ENCODE measurements at places on chromosomes 6 and 20.

- DNase-seq, result no peak
These were observed 283.2 kb downstream of the GMDS start for GRCh38 chr6:1962201-1962600.

GRCh38 chr6:142183351-142183750 is 36.3 kb downstream of the VTA1 start:
- no peak for DNase-seq

DNA sequence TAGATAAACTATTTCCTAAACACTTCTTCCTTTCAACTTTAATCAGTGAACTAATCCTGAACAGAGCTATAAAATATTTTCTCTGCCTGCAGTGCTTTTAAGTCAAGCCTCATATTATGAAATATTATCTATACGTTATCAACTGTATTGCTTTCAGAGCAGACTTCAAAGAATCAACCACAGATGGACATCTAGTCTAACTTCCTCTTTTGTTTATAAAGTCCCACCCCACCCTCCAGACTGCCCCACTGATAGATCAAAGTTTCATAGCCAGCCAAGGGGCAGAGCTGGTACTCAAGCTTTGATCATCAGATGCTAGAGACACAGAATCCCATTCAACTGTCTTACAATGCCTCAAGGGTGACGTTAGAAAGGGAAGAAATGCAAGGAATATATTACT is 308.3 kb downstream of the LAMA2 start:
- DNase-seq, result no peak

GRCh38 chr6:142518126-142518525 is 216.3 kb downstream of the ADGRG6 start:
- no peak for DNase-seq

DNA sequence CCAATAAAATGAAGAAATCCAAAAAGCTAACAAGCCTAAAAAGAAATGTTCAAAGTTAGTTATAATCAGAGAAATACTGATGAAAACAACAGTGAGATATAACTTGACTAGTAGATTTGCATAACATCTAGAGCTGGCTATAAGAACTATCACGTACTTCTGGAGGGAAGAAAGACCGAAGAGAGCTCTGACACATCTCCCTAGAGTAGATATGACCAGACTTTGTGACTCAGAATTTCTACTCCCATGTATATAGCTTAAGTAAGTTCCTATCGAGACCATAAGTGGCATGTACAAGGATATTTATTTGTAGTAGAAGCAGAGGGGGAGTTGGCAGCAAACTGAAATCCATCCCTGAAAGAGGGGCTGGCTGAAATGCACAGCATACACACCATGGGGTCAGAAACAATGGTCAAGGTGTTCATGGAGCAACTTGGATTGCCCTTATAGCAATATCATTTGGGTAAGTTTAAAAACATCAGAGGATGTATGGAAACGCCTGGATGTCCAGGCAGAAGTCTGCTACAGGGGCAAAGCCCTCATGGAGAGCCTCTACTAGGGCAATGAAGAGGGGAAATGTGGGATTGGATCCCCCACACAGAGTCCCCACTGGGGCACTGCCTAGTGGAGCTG is 25.6 kb upstream of the IL17A start:
- no peak for DNase-seq

GRCh38 chr20:2799688-2800520 is 523 bp downstream of the CPXM1 start:
- no peak for DNase-seq

GRCh38 chr6:2237001-2237400 is 8.4 kb downstream of the GMDS start:
- no peak for DNase-seq

GRCh38 chr20:60565551-60565950 is 607.3 kb downstream of the CDH26 start:
- no peak for DNase-seq

GRCh38 chr20:62875419-62876361 is 14.1 kb upstream of the TCFL5 start:
- DNase-seq, result no peak

DNA sequence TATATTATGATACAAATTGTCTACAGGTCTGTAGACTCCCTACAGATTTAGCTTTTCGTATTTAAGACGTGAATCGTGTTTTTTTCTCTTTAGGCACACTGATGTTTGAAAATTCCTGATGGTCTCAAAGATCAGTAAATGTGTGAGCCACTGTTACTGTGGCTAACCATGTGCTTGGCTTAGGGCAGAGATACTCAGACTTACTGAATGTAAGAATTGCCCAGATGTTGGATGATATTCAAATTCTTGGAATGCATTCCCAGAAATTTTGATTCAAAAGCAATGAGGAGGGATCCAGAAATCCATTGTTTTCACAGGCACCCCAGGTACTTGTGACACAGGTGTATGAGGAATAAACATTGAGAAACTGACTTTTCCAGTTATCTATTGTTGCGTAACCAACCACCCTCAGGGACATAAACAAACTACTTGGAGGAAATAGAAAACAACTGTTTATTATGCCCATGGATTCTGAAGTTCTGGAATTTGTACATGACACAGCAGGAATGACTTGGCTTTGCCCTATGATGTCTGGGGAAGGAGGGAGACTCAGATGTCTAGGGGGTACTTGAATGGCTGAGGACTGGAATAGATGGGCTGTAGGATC is 339.6 kb upstream of the CITED2 start:
- no peak for DNase-seq

- peak; percentile 87 for DNase-seq
These were observed 124.9 kb downstream of the TIAM2 start for GRCh38 chr6:155120034-155120433.

- DNase-seq, result no peak
These were observed 73.6 kb downstream of the REV3L start for GRCh38 chr6:111409430-111409829.

DNA sequence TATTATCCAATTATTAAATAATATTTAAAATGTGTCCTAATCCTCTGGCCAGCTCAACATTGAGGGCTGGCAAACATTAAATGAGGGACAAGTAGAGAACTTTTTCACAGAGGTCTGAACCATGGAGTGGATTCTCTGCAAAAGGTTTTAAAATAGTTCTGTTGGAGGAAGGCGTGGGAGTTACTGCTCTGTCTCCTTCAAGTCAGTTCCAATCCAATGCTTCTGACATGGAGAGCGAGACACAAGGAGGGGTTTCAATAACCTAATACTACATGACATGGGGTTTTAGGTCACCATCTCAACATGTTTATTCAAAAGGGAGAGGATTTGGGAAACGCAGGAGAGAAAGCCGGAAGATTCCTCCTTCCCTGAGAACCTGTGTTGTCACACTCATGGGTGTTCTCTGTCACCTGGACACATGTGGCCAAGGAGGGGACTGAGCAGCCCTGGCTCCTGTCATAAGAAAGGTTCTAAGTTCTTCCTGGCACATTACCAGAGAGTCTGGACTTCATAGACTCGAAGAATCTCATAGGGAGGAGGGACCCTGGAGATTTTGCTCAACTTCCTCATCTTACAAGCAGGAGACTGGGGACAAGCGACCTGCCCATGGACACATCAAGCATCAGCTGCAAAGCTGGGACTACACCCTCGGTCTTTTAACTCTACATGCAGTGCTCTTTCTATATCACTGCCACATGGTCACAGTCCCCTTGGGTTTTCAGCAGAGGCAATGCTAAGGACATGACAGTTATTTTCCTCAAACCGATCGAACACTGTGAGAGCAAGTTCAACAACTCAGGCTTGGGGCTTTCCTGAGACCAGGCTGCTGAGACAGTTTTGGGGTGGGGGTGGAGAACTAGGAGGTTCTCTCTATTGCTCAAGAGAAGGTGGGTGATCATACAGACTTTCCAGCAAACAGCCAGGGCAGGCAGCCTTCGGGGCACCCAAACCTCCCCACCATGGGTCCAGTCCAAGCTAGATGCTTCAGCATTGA is 38.6 kb downstream of the PRDM1 start:
- no peak for DNase-seq

- peak; percentile 54 for DNase-seq
These were observed 33.4 kb downstream of the MTRES1 start for GRCh38 chr6:107061125-107062020.

DNA sequence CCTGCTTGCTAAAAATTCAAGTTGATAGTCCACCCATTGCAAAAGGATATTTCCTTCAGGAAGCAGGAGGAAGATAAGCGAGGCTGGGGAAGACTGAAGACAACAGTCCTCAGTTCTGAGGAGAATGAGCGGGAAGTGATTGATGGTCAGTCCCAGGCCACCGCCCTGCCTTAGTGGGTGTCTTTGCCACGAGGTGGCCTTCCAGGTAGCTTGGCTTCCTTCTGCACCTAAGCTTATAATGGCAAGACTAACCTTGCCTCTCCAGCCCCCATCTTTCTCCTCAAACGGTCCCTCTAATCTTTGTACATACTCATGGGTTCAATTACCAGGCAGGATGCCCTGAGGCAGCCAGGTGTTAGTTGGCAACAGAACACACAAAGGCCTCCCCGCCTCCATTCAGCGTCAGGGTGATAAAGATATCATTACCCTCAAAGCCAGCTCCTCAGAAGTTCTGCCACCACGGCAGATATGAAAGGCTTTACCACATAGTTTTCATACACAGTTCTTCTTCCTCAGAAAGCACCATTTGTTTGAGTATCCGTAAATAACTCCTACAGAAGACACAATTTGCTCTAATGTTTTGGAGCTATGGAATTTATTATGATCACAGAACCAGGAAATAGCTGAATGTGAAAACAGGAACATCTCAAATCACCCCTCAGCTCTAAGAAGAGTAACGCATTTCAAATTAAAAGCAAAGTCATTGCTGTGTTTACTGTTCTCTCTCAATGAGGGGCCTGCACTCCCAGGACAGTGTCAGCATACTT is 249.4 kb downstream of the ATXN1 start:
- DNase-seq, result no peak

DNA sequence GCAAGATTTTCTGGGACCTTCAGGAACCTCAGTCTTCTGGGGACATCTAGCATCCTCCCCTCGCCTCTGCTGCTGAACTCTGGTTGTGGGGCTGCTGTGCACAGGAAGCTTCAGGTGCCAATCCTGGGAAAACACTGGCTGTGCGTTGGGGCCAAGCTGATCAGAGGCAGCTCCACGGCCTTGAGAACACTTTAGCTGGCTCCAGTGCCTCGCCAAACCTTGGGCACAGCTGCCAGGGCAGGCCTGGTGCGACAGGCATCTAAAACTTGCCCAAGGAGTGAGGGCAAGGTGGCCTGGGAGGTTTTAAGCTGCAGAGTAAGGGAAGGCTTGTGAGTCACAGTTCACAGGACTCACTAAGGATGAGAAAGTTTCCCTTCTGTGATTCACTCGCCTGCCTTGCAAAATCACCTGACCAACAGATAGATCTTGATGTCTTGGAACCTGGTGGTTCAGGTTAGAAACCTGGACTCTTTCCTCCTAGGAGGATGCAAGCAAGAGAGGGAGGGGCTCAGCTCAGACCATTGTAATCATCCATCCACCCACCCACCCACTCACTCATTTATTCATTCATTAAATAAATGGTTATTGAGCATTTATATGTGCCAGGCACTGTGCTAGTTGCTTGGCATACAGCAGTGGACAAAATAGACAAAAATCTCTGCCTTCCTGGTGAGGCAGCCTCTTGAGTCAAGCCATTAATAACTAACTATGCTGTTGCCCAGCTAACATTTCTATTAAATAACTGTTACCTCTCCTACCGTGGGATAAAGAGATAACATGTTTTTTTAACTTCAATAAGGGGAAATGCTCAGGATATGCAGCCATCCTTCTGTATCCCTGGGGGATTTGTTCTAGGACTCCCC is 2.5 kb upstream of the SPATS1 start:
- no peak for DNase-seq

- no peak for DNase-seq
These were observed 157.9 kb downstream of the BTBD9 start for GRCh38 chr6:38481851-38482250.

DNA sequence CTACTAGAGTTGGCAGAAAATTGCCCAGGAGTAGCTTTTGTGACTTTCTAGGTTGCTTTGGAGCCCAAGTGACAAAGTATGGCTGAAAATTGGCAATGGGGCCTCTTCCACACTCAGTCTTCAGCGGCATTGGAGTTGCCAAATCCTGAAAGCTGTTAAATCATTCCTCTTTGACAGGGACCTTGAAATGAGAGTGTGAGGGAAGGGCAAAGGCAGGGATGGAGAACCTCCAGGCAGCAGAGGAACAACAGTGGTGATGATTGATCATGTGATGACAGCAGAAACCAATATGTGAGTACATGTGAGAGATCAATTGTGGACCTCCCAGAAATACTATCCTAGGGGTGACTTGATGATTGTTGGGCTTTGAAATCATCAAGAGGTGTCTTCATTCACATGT is 393.9 kb downstream of the KIF16B start:
- no peak for DNase-seq

- DNase-seq, result no peak
These were observed 404.7 kb downstream of the PTPRT start for GRCh38 chr20:42785041-42785440.

DNA sequence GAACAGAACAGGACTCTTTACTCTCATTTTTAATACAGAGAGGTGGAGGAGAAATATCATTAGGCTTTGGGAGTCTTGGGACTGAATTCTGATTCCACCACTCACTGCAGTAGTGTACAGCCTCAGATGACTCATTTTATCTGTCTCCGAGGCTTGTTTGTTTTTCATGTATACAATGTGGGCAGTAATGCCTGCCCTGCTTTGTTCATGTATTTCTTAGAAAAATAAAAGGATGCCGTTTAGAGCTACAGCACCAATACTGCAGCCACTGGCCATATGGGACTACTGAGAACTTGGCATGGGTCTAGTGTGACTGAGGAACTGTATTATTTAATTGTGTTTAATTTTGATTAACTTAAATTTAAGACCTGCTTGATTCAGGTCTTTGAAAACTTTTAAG is 41.2 kb upstream of the JAG1 start:
- no peak for DNase-seq

- DNase-seq, result no peak
These were observed 22.7 kb downstream of the SLC12A5 start for GRCh38 chr20:46051556-46052308.

- DNase-seq, result no peak
These were observed 234.7 kb downstream of the TRDN start for GRCh38 chr6:123402052-123402451.

DNA sequence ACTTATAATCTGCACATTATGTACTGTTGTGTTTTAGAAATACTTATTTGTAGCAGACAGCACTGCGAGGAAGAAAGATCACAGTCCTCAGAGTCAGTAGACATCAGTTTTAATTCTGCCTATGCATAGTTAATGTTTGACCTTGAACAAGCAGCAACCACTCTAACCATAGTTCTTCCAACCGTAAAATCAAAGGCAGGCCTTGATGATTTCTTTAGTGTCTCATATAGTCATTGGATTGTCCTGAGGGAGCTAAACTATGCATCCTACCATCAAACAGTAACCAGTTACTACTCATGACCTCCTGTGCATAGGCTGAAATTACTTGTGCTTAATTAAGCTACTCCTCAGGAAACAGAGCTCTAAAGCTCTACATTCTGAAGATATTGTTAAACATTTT is 294.8 kb upstream of the STXBP5 start:
- no peak for DNase-seq

DNA sequence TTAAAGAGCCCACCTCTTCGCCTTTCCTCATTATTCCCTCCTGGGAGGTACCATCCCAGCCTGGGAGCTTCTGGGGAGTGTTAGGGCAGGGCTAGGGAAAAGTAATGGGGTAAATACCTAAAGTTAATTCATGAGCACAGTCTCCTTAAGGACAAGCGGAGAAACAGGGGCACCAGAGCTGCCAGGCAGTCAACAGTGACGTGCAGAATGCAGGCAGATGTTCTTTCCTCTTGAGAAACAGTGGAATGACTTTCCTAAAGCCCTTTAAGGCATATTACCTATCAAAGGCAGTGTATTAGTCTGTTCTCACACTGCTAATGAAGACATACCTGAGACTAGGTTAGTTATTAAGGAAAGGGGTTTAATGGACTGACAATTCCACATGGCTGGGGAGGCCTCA is 76.3 kb downstream of the RNF144B start:
- no peak for DNase-seq

Data from iPS DF 6.9 (cell line).